ENCODE measurements at places on chromosomes 1 and 21.

DNA sequence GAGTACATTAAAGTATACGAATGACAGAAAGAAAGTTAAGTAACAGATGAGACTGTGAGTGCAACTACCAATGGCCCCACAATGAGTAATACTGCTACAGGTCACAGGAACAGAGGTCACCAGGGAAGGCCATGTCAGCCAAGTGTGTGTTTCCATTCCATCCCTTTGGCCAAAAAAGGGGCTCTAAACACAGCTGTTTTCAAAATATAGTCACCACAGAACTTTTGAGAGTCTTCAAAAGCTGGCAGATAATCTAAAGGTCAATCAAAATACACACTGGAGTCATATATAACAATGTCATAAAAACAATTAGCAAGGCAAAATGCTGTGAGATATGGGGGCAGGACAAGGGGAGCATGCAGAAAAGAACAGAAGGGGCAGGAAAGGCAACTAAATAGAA is 10.2 kb downstream of the USP24 start:
- no peak for DNase-seq

DNA sequence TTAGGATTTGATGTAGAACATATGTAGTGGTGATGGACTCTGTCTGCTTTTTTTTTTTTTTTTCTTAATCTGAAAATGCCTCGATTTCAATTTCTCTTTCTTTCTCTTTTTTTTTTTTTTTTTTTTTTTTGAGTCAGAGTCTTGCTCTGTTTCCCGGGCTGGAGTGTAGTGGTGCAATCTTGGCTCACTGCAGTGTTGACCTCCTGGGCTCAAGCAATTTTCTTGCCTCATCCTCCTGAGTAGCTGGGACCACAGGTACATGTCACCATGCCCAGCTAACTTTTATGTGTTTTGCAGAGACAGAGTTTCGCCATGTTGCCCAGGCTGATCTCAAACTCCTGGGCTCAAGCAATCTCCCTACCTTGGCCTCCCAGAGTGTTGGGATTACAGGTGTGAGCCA is 17.4 kb downstream of the MAST2 start:
- DNase-seq = no peak

DNA sequence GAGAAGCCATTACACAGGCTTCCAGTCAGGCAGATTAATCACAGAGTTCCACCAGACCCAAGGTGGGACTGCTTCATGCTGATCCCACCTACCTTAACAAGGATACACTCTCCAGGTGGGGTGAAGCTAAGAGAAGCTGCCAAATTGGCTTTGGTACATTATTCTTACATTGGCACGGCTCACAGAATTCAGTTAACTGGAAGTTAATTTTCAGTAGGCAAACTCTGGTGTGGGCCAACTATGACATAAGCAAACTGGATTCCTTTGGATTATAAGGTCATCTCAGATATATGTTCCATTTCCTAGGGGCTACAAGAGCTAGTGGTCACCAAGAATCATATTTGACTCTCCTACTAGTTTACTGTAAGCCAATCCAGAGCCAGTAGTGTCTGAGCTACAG is 448.8 kb upstream of the BEND5 start:
- DNase-seq = no peak

DNA sequence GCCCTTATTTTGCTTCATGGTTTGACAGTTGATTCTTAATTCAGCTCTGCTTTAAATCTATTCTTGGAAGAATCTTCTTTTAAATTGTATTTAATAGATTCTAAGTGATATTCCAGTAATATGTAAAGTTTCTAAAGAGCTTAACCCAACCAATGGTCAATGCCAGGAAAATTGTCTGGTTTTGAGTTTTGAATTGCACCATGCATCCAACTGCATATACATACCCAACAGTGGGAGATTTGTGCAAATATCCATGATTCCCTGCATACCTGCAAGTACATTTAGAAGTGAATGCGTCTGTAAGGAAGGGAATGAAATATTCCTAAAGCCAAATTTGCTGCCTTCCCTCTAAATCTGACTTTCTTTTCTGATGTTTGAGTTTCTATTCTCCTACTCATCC is 35.8 kb upstream of the C1orf105 start:
- no peak for DNase-seq

- no peak for DNase-seq
Measured at GRCh38 chr1:206022766-206023165, 929 bp downstream of the CTSE start.

DNA sequence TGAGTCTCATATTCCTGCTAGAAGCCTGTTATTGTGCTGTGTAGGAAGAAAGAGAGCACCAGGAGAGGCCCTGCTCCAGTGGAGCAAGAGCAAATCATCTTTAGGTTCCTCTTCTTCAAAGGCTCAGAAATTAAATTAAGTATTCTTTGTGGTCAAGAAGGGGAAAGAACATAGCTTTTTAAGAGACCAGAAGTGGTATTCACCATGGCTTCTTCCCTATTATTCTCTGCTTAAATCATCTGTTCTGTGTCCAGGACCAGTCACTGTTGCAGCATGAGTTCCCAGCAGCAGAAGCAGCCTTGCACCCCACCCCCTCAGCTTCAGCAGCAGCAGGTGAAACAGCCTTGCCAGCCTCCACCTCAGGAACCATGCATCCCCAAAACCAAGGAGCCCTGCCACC is 1.1 kb downstream of the SPRR1B start:
- DNase-seq = no peak

- DNase-seq = no peak
Measured at GRCh38 chr1:59105548-59106507, 191.1 kb upstream of the FGGY start.
